H4 (cell line): ENCODE measurements at places on chromosomes 5 and 9. TPM values are rescaled to one million over a fixed set of nuclear protein-coding genes. Genes with fewer than 3 reads are reported as not detected.
A peak's percentile ranks its signal among the peaks of the same experiment; 100 is the strongest.

AK8 gene
- total RNA-seq, result 0.21 and 0.27 TPM in 2 replicates

FOXD4 gene
- total RNA-seq, result 1.2 TPM in 1 of 2 replicates, not detected in the other

MAMDC2 gene
- not detected in 2 replicates for total RNA-seq

EPB41L4A gene
- 0.87 and 2.3 TPM in 2 replicates for total RNA-seq

BNIP1 gene
- total RNA-seq, result 25.2 and 39.2 TPM in 2 replicates

PTPDC1 gene
- total RNA-seq, result 2.8 and 3.3 TPM in 2 replicates

CSNK1G3 gene
- 34.8 and 45.6 TPM in 2 replicates for total RNA-seq

FOXD4L5 gene
- not detected in 2 replicates for total RNA-seq

NAIP gene
- total RNA-seq, result 0.49 and 0.60 TPM in 2 replicates

FYB1 gene
- 0.04 and 0.17 TPM in 2 replicates for total RNA-seq

TNFSF15 gene
- 0.75 and 0.80 TPM in 2 replicates for total RNA-seq

SELENOP gene
- 64.2 and 68.9 TPM in 2 replicates for total RNA-seq

PDCD1LG2 gene
- 1.9 TPM in 1 of 2 replicates, not detected in the other for total RNA-seq

GRCh38 chr5:168881427-168882149 is 302.4 kb upstream of the PANK3 start:
- no peak for DNase-seq

DNA sequence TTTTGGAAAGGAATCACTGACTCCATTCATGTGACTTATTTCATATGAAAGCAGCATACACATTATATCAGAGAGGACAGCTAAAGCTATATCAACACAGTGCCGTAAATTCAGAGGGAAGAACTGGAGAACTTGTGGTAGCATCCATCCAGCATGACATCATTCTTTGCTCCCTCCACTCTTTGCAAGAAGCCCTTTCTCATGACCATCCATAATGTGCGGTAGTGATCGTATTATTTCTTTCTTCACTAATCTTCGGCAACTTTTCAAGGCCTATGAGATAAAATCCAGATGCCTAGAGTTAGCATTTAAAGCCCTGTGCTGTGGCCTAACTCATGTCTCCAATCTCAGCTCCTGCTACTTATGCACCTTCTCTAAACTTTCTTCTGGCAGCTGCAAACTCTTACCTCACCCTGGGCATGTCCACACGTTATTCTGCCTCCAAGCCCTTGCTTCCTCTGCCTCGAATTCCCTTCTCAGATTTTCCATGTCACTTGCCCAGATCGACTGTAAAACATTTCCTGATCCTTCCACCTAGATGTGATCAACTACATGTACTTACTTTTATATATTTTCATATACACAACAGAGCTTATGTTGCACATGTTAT is 307.3 kb upstream of the SGCD start:
- no peak for DNase-seq

GRCh38 chr5:17401470-17402288 is 96.4 kb upstream of the TAF11L2 start:
- DNase-seq, result no peak

DNA sequence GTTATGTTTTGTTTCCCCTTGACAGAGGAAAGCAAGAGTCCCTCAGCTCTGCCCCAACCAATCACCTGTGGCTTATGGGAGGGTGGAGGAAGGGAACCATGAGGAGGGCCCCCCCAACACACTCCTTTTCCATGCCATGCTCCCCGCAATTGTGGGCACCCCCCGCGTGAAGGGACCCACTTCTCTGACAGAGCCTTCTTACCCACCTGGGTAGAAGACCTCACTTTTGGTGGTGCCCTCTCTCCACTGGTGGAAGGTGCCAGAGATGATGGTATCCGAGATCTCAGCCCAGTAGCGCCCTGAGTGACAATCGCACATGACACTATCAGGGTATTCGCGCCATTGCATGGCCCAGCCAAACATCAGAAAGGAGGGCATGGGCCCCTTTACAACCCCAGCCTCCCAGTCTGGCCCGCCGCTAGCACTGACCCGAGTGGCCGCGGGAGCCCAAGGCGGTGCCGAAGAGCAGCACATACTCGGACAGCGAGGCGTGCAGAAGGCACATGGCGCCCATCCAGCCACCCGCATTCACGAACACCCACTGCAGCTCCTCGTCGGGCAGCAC is 714 bp downstream of the SIGMAR1 start:
- DNase-seq, result no peak

- DNase-seq, result no peak
These were observed 33.7 kb downstream of the SLC31A2 start for GRCh38 chr9:113184539-113184938.

DNA sequence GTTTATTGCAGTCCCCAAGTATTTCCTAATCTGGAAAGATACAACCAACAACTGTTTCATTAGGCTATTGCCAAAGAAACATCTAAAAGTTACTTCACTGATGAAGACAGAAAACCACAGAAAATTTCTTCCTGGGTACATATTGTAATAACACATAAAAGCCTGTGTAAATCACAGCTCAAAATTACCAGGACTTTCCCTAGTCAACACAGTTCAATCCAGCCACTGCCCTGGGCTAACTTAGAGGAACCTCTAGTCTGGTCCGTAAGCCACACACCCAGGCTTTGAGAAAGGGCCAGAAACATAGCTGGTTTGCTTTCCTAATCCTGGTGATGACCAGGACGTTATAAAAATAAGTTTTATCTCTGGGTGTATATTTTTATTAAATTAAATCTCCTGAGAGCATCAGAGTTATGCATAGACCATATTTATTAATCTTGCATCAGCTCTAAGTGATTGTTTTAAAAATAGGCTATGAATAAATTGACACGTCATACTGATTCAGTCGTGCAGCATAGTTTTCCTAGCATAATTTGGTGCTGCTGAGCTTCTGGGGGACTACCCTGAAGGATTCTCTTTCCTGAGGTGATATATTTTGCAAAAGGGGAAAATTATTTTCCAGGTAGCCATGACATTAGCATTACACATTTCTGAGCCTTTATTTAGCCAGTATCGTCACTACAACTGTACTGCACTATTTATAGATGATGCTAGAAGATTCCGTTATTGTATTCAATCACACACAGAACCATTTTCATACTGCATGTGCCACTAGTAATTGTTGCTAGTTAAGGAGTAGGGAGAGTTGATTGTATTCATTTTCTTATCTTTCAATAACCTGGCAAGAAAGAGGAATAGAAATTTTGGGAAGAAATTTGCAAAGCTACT is 12.6 kb upstream of the MUSK start:
- DNase-seq, result no peak

DNA sequence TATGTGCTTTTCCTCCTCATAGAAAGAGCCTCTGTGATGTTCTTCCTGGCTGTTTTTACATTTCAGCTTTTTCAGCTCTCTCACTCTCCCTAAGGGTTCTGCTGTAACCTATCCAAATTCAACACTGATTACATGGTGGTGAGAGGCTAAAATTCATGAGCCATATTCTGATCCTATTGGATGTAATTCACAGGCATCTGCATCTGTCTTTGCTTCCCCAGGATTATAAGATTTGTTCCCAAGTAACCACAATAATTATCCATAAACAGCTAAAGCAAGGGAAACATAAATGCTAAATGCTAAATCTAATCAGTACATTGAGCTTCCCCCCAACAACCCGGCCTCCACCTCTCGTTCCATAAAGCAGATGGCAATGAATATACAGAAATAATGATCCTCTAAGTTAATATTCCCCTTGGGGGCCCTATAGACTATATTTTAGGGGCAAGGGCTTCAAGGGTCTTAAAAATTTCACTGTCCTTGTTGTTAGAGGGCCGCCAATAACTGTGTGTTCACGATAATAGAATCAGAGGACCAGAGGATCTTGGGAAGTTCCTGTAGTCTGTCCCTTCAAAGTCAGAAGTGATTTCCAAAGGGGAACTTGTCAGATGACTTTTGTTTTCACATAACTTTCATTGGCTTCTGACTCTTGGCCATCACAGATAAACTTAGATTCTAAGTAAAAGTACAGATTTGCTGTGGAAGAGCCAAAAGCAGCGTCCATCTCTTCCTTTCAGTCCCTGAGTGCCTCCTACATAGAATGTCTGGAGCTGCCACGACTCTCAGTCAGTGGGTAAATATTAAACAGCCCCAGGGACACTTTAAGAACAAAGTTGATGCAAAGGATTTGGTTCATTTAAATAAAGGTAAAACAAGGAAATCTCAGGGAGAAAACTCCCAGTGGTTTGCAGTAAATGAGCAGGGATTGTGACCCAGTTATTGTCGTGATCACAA is 125.6 kb downstream of the ALDH1A1 start:
- no peak for DNase-seq

DNA sequence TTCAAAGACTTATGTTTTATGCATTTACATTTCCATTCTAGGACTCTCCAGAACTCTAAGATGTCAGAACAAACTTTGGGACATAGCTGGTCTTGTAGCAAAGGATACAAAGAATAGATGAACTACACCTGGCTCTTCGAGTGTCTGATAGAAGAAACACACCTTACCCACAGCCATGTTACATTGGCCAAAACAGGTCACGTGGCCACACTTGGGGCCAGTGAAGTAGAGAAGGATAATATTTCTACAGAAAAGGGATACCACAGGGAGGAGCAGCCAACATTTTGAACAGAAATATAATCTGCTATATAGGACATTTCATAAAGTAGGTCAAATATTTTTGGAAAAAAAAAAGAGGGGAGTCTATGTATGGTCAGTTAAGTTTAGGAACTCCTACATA is 22.7 kb upstream of the LIFR start:
- no peak for DNase-seq

GRCh38 chr5:39578887-39579497 is 154.2 kb upstream of the DAB2 start:
- no peak for DNase-seq

GRCh38 chr5:54969856-54970828 is 15.3 kb downstream of the ESM1 start:
- no peak for DNase-seq

GRCh38 chr9:93452710-93453046 is 703 bp downstream of the FAM120AOS start:
- DNase-seq, result no peak

GRCh38 chr9:87647114-87647513 is 78.8 kb upstream of the CTSL start:
- DNase-seq, result no peak

GRCh38 chr5:143435210-143435657 is 31.7 kb upstream of the NR3C1 start:
- DNase-seq, result no peak

GRCh38 chr5:85656050-85656449 is 961.7 kb upstream of the COX7C start:
- no peak for DNase-seq

GRCh38 chr5:124658867-124659557 is 87.4 kb downstream of the ZNF608 start:
- no peak for DNase-seq

- no peak for DNase-seq
These were observed 13.4 kb downstream of the IRF1 start for GRCh38 chr5:132476876-132477781.

DNA sequence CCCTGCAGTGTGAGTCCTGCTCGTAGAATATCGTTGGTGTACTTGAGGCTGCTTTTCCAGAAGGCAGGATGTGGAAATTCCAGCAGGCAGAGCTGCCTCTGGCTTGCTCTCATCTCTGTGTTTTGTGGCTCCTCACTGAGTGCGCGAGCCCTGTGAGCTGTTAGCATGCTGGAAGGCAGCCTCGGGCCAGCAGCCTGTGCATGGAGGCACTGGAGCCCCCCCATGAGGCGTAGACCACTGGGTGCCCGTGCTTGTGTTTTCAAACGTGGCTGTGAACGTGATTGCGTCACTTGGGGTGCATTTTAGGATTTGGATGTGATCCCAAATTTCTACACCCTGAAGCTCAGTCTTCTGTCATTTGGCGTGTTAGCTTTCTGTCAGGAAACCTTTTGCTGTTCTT is 3.2 kb downstream of the WDR5 start:
- DNase-seq, result no peak

DNA sequence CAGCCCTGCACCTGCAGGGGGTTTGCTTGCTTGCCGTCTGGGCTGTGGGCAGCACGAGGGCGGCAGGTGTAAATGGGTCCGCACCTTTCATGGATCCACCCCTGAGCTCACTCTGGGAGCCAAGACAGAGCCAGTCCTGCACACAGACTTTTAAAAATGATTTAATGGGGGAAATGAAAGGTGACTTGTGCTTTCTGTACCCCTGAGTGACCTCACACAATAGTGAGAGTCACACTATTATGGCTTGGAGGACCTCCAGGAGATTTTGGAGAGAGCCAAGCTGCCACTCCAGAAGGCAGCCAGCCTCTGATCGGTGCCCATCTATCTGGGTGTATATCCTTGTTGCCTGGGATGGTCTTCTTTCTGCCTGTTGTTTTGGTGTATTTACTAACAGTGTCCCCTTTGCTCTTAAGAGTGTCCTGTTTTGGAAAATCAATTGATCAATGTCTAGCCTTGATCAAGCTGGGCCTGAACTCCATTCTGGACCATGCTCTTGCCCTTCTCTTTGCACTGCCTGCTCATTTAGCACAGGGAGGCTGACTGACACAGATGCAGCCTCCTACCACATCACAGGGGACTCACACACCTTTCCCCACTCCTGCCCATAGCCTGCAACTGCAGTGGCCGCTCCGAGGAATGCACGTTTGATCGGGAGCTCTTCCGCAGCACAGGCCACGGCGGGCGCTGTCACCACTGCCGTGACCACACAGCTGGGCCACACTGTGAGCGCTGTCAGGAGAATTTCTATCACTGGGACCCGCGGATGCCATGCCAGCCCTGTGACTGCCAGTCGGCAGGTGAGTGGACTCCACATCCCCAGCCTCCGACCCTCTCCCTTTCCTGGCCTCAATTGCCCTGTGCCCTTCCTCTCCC is 29.5 kb downstream of the LAMC3 start:
- no peak for DNase-seq

DNA sequence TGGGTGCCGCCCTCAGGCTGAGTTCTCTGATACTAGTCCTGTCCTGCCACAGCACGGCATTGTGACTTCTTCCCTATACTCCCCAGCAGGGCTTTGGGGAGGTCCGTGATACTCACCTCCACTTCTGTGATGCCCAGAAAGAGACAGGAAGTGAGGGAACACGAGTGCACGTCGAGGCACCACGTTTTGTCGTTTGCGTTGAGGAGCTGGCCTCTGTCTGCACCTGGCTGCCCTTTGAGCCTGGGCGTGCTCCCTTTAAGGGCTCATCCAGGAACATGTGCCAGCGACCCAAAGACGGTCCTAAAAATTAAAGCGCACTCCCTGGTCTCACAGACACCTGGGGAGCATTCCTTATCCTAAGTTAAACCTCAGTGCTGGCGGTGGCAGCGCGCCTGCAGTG is 8.7 kb upstream of the IRX4 start:
- no peak for DNase-seq

GRCh38 chr9:72871685-72872084 is 81.2 kb downstream of the ALDH1A1 start:
- DNase-seq, result peak; percentile 15

DNA sequence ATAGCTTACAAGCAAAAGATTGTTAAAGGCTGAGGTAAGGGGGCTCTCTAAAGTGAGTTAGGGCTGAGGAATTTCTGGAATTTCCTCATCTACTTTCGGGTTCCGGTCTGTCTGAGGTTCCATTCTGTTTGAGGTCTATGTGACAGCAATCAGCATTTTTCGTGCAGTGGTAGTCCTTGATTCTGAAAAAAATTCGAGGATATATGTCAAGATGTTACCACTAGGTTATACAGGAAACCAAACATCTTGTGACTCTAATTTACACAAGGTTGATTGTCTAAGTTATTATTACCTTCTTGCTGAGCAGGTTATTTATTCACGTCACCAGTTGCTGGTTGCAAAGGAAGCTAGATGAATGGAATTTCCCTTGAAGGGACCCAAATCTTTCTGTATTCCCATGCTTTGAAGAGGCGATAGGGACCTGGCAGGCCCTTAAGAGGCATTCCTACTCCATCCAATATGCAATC is 35.2 kb downstream of the RLN2 start:
- DNase-seq, result peak; percentile 45

- no peak for DNase-seq
These were observed 87.1 kb downstream of the OSTF1 start for GRCh38 chr9:75175395-75175794.

GRCh38 chr5:135053278-135053677 is 19.2 kb upstream of the PITX1 start:
- DNase-seq, result no peak
